Osteocyte (in vitro differentiated cells): ENCODE measurements at places on chromosomes 2 and 18. TPM values are rescaled to one million over a fixed set of nuclear protein-coding genes. Genes with fewer than 3 reads are reported as not detected.

DNA sequence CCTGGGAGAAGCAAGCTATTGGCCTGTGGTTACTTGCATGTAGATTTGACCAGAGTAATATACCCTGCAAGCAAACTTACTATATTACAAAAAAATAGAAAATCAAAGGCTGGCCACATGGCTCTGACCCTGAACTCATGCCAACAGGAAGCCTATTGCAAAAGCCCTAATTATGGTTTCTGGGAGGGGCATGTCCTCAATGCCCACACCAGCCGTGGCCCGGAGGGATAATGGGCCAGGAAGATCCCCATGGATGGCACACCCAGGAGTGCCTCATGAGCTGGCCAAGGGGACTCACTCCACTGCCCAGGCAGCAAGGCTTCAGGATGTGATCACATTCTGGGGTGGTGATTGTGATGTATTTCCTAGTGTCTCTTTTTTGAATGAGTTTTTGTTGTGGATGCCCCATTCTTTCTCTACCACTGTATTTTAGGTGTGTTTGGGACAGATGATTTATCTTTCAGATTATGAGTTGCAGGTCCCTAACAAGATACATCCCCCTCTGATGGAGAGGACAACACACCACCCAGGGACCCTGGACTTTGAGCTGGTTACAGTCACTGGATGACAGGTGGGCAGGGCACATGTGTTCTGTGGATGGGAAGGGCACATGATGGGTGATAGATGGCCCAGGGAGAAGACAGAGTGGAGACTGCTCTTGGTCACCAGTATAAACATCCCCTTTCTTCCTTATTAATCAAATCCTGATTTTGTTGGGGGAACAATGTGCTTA lies 18.7 kb upstream of the TFCP2L1 start:
- no peaks in the 10 kb centered on the region for H3K4me1 ChIP-seq
- DNase-seq = peak; percentile 62
- no peaks in the 10 kb centered on the region for H3K36me3 ChIP-seq
- peaks cover 62% of the 10 kb centered on the region for H3K27me3 ChIP-seq
- H3K4me3 ChIP-seq = no peak overlapping the region

DNA sequence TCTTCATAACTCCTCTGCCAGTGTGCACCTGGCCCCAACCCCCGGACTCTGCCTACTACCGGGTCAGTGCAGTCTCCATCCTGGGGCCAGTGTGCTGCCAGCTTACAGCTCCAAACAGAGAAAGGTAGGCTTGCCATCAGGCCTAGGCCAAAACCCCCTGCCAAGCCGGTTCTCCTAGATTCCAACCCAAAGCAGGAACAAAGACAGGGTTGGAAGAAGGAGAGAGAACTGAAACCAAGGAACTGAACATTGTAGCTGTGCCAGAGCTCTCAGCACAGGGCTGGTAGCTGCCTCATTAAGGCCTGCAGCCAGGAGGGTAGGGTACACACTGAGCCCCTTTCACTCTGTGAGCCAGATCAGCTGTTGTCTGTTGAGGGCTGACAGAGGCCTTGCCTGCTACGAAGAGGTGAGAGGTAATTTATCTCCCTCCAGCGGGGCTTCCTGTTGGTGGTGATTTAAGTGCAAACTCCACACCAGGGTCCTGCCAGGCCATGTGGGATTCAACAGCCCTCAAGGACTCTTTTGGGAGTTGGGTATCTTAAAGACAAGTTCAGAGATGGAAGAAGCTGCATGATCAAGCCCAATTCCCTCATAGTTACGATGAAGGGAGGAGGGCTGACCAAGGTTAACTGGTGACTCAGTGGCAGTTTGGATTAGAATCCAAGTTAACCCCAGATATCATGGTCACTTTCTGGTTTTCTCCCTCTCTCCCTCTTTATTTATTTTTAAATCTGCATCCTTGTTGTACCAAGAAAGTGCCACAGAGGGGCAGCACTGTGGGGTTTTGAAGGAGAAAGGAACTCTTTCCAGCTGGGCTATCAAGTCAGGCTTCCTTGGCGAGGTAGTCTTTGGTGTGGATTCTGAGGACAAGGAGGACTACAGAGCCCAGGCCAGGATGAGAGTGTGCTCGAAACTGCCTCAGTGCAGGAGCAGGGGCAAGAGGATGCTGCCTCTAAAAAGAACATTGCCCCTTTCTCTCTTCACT lies 48.1 kb downstream of the CYRIA start:
- H3K4me3 ChIP-seq = no peak overlapping the region
- H3K4me1 ChIP-seq = no peaks in the 10 kb centered on the region
- no peaks in the 10 kb centered on the region for H3K36me3 ChIP-seq
- H3K27me3 ChIP-seq = peaks cover 38% of the 10 kb centered on the region

DNA sequence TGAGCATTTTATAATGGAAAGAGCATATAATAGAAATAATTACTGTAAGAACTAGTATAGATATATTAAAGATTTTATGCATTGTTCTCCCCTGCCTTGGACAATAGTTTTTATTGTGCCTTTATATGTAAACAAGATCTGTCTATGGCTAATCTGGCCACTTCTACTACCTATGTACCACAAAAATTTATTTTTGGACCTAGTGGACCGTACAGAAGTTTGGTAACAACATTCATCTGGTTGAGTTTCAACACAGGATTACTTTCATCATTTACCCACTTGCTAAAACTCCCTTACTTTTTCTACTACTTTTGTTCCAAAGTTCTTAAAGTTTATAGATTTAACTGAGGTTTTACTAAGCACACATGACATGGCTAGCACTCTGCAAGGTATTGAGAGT lies 13.2 kb upstream of the MYOM1 start:
- no peaks in the 10 kb centered on the region for H3K36me3 ChIP-seq
- H3K27ac ChIP-seq = no peak overlapping the region
- H3K27me3 ChIP-seq = no peaks in the 10 kb centered on the region
- H3K4me3 ChIP-seq = no peak overlapping the region
- no peaks in the 10 kb centered on the region for H3K4me1 ChIP-seq

DNA sequence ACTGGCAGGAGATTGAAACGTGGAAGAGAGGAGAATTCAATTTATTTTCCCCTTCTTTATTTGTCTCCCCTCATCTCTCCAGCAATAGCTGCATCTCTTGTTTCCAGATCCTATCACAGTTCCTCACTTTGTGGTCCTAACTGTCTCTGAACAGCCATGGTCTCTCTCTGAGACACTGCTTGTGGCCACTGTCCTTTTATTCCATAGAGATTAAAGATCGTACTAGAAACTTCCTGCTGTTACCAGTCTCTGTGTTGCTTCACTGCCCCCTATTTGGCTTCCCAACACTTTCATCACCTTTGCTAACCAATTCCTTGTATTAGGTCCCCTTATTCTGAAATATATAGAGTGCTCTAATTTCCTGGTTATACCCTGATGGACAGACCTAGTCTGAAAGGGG lies 48.9 kb upstream of the CAVIN2 start:
- H3K36me3 ChIP-seq = peaks cover 5% of the 10 kb centered on the region
- H3K4me1 ChIP-seq = peaks cover 49% of the 10 kb centered on the region
- peak overlapping the region; percentile 57 for H3K27ac ChIP-seq

DNA sequence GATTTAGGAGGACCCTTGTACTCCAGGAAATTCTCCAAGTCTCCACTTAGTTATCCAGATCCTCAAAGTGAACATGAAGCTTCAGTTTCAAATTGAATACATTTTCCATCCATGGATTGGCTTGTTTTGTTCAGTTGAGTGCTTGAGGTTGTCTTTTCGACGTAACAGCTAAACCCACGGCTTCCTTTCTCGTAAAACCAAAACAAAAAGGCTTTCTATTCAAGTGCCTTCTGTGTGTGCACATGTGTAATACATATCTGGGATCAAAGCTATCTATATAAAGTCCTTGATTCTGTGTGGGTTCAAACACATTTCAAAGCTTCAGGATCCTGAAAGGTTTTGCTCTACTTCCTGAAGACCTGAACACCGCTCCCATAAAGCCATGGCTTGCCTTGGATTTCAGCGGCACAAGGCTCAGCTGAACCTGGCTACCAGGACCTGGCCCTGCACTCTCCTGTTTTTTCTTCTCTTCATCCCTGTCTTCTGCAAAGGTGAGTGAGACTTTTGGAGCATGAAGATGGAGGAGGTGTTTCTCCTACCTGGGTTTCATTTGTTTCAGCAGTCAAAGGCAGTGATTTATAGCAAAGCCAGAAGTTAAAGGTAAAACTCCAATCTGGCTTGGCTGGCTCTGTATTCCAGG lies at the start of gene CTLA4:
CTLA4 (plus strand) TSS at position 211 of the 640 bp plus-strand sequence; CDS start at position 383, 172 bp downstream.
- DNase-seq = no peak
- no peaks in the 10 kb centered on the region for H3K36me3 ChIP-seq
- H3K27me3 ChIP-seq = peaks cover 59% of the 10 kb centered on the region
- no peaks in the 10 kb centered on the region for H3K4me1 ChIP-seq

GRCh38 chr2:58044145-58044544 lies 2.5 kb upstream of the VRK2 start:
- DNase-seq = no peak
- peaks cover 4% of the 10 kb centered on the region for H3K36me3 ChIP-seq
- no peaks in the 10 kb centered on the region for H3K27me3 ChIP-seq
- H3K4me3 ChIP-seq = no peak overlapping the region

GRCh38 chr2:3876221-3876620 lies 172.8 kb downstream of the DCDC2C start:
- H3K36me3 ChIP-seq = no peaks in the 10 kb centered on the region
- H3K4me3 ChIP-seq = no peak overlapping the region
- no peak for DNase-seq
- H3K27me3 ChIP-seq = no peaks in the 10 kb centered on the region
- no peak overlapping the region for H3K27ac ChIP-seq

DNA sequence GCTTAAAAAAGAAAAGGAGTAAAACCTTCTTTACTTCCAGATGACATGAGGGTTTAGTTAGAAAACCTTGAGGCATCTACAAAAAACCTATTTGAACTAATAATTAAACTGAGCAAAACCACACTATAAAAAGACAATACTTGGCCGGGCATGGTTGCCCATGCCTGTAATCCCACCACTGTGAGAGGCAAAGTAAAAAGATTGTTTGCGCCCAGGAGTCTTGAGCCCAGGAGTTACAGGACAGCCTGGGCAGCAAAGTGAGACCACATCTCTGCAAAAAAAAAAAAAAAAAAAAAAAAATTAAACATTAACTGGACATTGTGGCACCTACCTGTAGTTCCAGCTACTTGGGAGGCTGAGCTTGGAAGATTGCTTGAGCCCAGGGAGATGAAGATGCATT lies 502.8 kb upstream of the LRRTM4 start:
- no peak overlapping the region for H3K27ac ChIP-seq
- H3K36me3 ChIP-seq = no peaks in the 10 kb centered on the region
- no peak overlapping the region for H3K4me3 ChIP-seq
- H3K4me1 ChIP-seq = no peaks in the 10 kb centered on the region
- DNase-seq = no peak

- H3K4me1 ChIP-seq = peaks cover 13% of the 10 kb centered on the region
- DNase-seq = peak; percentile 82
- H3K27me3 ChIP-seq = peaks cover 5% of the 10 kb centered on the region
- H3K27ac ChIP-seq = no peak overlapping the region
Observed at GRCh38 chr18:79507076-79507545, 111.4 kb downstream of the NFATC1 start.

DNA sequence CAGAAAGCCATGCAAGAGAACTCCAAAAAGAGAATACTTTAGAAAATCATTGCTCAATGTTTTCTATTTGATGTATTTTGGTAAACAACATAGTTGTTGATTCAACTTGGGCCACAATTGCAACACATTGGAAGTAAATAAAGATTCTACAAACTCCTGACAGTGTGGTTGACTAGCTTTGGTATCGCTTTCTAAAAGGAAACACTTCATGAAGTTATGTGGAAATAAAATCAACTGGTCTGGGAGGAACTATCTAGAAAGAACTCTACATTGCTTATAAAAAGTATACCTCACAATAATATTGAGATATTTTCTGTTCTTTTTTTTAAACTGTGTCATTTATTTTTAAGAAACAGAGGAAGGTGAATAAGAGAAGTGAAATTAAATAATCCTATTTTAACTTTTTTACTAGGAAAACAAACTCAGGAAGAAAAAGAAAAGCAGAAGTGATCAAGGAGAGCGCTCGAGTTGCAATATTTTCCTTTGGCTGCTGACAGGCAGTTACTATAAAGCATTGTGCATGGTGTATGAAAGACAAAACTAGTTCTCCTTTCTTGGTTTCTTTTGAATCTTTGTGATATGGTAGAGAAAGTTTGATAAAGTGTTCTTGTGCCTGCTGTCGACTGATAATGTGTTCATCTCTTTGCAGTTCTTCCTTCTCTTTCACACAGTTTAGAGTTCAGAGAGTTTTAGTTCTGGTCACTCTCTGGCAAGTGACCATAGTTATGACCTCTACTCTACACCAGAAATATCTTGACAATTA lies 3.0 kb downstream of the DHRS9 start:
- DNase-seq = no peak
- H3K4me3 ChIP-seq = no peak overlapping the region
- no peaks in the 10 kb centered on the region for H3K36me3 ChIP-seq
- no peaks in the 10 kb centered on the region for H3K4me1 ChIP-seq

PLEKHH2 gene
- total RNA-seq = 17.4 and 19.6 TPM in 2 replicates

ORC2 gene
- total RNA-seq = 24.0 and 25.5 TPM in 2 replicates

KCNF1 gene
- not detected in 2 replicates for total RNA-seq

SPEG gene
- 27.0 and 30.3 TPM in 2 replicates for total RNA-seq

CFAP53 gene
- total RNA-seq = 0.39 and 0.78 TPM in 2 replicates

ONECUT2 gene
- 0.03 and 0.05 TPM in 2 replicates for total RNA-seq
